Bronchial epithelial cell (primary cell): ENCODE measurements at places on chromosomes 5 and 9. TPM values are rescaled to one million over a fixed set of nuclear protein-coding genes. Genes with fewer than 3 reads are reported as not detected.

POLR3G gene
- total RNA-seq: 7.4 and 7.9 TPM in 2 replicates

SOX30 gene
- total RNA-seq: under 0.01 TPM in 1 of 2 replicates, not detected in the other

STOM gene
- total RNA-seq: 215 and 356 TPM in 2 replicates

TSSK1B gene
- 0.26 TPM in 2 replicates for total RNA-seq

SRA1 gene
- total RNA-seq: 39.8 and 48.5 TPM in 2 replicates

SUSD3 gene
- 0.26 TPM in 1 of 2 replicates, not detected in the other for total RNA-seq

NUTM2F gene
- not detected in 2 replicates for total RNA-seq

OCLN gene
- total RNA-seq: 76.9 and 109 TPM in 2 replicates

MEIKIN gene
- total RNA-seq: not detected in 2 replicates

THG1L gene
- total RNA-seq: 31.5 and 38.2 TPM in 2 replicates

ARHGEF39 gene
- total RNA-seq: 0.13 and 0.79 TPM in 2 replicates

HMMR gene
- 0.53 and 1.4 TPM in 2 replicates for total RNA-seq

PCDHB8 gene
- total RNA-seq: under 0.01 TPM in 2 replicates

BRINP1 gene
- total RNA-seq: 0.13 and 1.6 TPM in 2 replicates

IL4 gene
- total RNA-seq: not detected in 2 replicates

HSPB3 gene
- not detected in 2 replicates for total RNA-seq

SLC27A6 gene
- 0.13 and 1.1 TPM in 2 replicates for total RNA-seq

LCN15 gene
- not detected in 2 replicates for total RNA-seq

EIF4E1B gene
- not detected in 2 replicates for total RNA-seq

UGCG gene
- total RNA-seq: 53.9 and 65.0 TPM in 2 replicates

TAF11L5 gene
- total RNA-seq: not detected in 2 replicates

NDFIP1 gene
- 16.8 and 29.8 TPM in 2 replicates for total RNA-seq

DAB2IP gene
- total RNA-seq: 8.4 TPM in 2 replicates

CFAP157 gene
- total RNA-seq: under 0.01 TPM in 1 of 2 replicates, not detected in the other

SH3RF2 gene
- total RNA-seq: 3.7 and 6.3 TPM in 2 replicates

TOR2A gene
- 1.8 and 4.6 TPM in 2 replicates for total RNA-seq

ZDHHC11B gene
- total RNA-seq: under 0.01 and 0.51 TPM in 2 replicates

PKN3 gene
- 1.5 and 2.1 TPM in 2 replicates for total RNA-seq
